Aorta (tissue), 5 donors: ENCODE measurements at places on chromosomes 11 and 22. TPM values are rescaled to one million over a fixed set of nuclear protein-coding genes. Genes with fewer than 3 reads are reported as not detected.

- no peaks in the 10 kb centered on the region for H3K27me3 ChIP-seq
- H3K36me3 ChIP-seq = no peaks in the 10 kb centered on the region
- no peak overlapping the region for H3K27ac ChIP-seq
- no peaks in the 10 kb centered on the region for H3K4me1 ChIP-seq
Observed at GRCh38 chr22:43227239-43227630, 40.3 kb upstream of the TTLL12 start.

DNA sequence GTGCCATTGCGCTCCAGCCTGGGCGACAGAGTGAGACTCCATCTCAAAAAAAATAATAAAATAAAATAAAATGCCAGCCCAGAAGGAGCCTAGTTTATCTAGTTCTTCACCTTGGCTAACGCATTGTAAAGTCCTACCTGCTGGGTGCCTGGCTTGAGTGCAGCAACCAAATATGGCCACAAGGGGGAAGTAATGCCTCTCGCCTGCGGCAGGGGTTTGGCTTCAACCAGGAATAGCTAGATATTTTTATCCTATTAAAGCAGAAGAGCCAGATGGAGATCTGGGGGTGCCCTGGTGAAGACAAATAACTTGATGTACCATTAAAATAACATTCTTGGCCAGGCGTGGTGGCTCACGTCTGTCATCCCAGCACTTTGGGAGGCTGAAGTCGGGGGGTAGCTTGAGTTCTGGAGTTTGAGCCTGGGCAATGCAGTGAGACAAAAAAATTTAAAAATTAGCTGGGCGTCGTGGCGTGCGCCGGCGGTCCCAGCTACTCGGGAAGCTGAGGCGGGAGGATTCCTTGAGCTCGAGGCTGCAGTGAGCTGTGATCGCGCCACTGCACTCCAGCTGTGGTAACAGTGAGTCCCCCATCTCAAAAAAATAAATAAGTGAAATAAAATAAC lies 20.6 kb upstream of the PLEKHB1 start:
- H3K36me3 ChIP-seq = no peaks in the 10 kb centered on the region
- H3K4me3 ChIP-seq = no peak overlapping the region
- H3K27me3 ChIP-seq = no peaks in the 10 kb centered on the region
- no peaks in the 10 kb centered on the region for H3K4me1 ChIP-seq
- no peak overlapping the region for H3K27ac ChIP-seq
- DNase-seq = peak; percentile 82

- H3K27me3 ChIP-seq = no peaks in the 10 kb centered on the region
- peak; percentile 63 for DNase-seq
- H3K4me1 ChIP-seq = no peaks in the 10 kb centered on the region
Observed at GRCh38 chr11:68843052-68843561, 1.4 kb upstream of the CPT1A start.

The SAA1 gene
- total RNA-seq = 69.0 TPM

DNA sequence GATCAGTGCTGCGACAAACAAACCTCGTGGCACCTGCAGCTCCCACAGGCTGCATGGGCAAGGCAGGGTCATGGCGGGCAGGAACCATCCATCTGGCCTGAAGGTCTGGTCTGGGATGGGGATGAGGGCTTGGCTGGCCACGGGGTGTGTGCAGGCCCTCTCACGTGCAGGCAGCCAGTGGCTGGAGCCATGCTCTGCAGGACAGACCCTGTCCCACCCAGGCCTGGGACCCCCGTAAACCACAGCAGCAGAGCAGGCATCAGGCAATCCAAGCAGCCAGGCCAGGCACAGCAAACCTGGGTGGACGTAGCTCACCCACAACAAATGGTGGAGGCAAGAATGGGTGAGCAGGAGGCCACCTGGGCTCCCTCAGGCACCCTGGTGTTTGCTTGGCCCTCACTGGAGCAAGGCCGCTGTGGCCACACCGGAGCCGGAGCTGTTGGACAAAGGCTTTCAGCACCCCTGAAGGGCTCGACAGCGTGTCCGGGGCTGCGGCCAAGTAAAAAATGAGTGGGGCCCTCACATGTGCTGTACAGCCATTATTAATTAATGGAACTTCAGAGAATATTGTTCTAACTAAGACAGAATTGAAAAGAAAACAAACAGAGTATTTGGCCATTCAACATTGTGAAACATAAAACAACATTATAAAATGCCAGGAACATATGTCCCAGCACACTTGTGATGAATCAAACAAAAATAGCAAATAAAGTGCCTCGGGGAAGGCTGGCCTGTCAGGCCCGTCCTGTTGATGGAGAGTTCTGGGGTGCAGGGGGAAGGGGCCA lies 24.0 kb upstream of the GNB1L start:
- H3K36me3 ChIP-seq = no peaks in the 10 kb centered on the region
- H3K27ac ChIP-seq = no peak overlapping the region
- no peak overlapping the region for H3K4me3 ChIP-seq

The RAPSN gene
- 0.66 TPM for total RNA-seq

DNA sequence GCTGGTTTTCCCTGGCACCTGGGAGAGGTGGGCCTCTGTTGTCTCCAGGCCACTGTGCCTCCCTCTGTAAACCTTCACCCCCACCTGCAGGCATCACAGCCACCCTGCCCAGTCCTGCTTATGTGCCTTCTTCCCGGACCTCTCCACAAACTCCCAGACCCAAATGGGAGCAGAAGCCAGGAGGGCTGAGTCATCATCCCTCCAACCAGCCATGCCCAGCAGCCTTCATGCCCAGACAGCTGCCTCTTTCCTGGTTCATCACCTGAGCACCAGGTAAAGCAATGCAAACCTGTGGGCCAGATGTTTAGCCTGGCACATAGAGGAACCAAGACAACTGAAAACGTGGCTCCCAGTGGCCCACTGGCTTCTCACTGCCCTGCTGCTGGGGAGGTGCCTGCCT lies 2.1 kb upstream of the TMPRSS4 start:
- no peaks in the 10 kb centered on the region for H3K4me1 ChIP-seq
- H3K27me3 ChIP-seq = no peaks in the 10 kb centered on the region
- DNase-seq = peak; percentile 14
- H3K4me3 ChIP-seq = no peak overlapping the region
- H3K36me3 ChIP-seq = no peaks in the 10 kb centered on the region

GRCh38 chr22:45292731-45293442 lies 8.1 kb downstream of the UPK3A start:
- H3K27me3 ChIP-seq = no peaks in the 10 kb centered on the region
- H3K4me3 ChIP-seq = no peak overlapping the region
- no peaks in the 10 kb centered on the region for H3K4me1 ChIP-seq
- no peaks in the 10 kb centered on the region for H3K36me3 ChIP-seq
- no peak for DNase-seq

The SCUBE2 gene
- 6.0 TPM for total RNA-seq

DNA sequence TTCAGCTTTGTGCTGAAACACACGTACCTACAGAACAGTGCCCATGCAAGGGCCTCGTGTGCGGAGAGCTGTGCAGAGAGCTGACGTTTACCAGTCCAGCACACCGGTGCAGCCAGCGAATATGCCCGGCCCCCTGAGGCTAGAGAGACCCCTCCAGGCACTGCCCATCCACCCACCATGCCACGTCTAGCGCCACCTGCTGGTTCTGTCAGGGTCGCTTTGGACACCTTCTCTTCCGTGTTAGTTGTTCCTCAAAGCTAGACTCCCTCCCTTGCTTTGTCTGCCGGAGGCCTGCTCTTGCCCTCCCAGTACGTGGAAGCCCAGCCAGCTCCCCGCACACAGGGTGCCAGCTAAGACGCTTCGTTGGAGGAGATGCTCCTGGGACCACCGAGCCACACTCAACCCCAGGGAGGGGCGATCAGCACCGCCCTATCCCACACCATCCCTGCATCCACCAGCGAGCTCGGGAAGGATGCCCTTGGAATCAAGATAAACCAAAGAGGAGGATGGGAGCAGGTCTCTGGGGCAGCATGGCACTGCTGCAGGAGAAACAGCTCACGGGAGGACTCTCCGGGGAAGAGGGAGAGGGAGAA lies 43.4 kb downstream of the CPT1A start:
- H3K4me1 ChIP-seq = no peaks in the 10 kb centered on the region
- peaks cover 3% of the 10 kb centered on the region for H3K36me3 ChIP-seq
- no peaks in the 10 kb centered on the region for H3K27me3 ChIP-seq
- no peak overlapping the region for H3K4me3 ChIP-seq
- H3K27ac ChIP-seq = no peak overlapping the region

The MMP13 gene
- not detected for total RNA-seq

- no peaks in the 10 kb centered on the region for H3K4me1 ChIP-seq
- DNase-seq = no peak
- H3K27me3 ChIP-seq = no peaks in the 10 kb centered on the region
- peaks cover 4% of the 10 kb centered on the region for H3K36me3 ChIP-seq
- H3K4me3 ChIP-seq = no peak overlapping the region
Observed at GRCh38 chr22:27985323-27986275, 66.5 kb upstream of the PITPNB start.

- H3K27ac ChIP-seq = no peak overlapping the region
- H3K4me1 ChIP-seq = no peaks in the 10 kb centered on the region
- H3K27me3 ChIP-seq = no peaks in the 10 kb centered on the region
- no peak for DNase-seq
Observed at GRCh38 chr11:129163714-129164164, 28.4 kb downstream of the ARHGAP32 start.

DNA sequence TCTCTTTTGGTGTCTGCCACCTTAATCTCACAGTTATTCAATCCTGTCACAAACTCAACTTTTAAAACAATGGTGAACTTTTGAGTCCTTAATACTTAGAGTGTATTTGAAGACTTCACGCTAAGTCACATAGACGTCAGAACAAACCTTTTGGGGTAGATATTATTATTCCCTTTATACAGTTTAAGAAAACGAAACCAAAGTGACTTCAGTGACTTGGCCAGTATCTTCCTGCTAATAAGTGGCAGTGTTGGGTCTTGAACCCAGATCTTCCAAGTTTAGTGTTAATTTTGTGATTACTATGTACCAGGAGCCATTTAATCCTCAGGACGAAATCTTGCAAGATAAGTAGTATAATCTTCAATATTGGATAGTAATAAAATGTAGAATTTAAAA lies 691 bp downstream of the CEP295 start:
- no peaks in the 10 kb centered on the region for H3K27me3 ChIP-seq
- no peak for DNase-seq
- no peaks in the 10 kb centered on the region for H3K36me3 ChIP-seq
- peaks cover 1% of the 10 kb centered on the region for H3K4me1 ChIP-seq

The SLC25A45 gene
- 16.0 TPM for total RNA-seq

The APOA4 gene
- not detected for total RNA-seq

- no peaks in the 10 kb centered on the region for H3K27me3 ChIP-seq
- H3K4me1 ChIP-seq = peaks cover 11% of the 10 kb centered on the region
- H3K36me3 ChIP-seq = no peaks in the 10 kb centered on the region
Observed at GRCh38 chr11:96260532-96260931, 82.5 kb downstream of the MAML2 start.

- peak overlapping the region; percentile 75 for H3K4me3 ChIP-seq
- H3K27me3 ChIP-seq = no peaks in the 10 kb centered on the region
- DNase-seq = no peak
- H3K27ac ChIP-seq = no peak overlapping the region
Observed at GRCh38 chr11:79436919-79437277, 3.9 kb downstream of the TENM4 start.

GRCh38 chr11:102831489-102832440 lies 11.6 kb downstream of the MMP3 start:
- DNase-seq = peak; percentile 70
- no peak overlapping the region for H3K27ac ChIP-seq
- no peak overlapping the region for H3K4me3 ChIP-seq

DNA sequence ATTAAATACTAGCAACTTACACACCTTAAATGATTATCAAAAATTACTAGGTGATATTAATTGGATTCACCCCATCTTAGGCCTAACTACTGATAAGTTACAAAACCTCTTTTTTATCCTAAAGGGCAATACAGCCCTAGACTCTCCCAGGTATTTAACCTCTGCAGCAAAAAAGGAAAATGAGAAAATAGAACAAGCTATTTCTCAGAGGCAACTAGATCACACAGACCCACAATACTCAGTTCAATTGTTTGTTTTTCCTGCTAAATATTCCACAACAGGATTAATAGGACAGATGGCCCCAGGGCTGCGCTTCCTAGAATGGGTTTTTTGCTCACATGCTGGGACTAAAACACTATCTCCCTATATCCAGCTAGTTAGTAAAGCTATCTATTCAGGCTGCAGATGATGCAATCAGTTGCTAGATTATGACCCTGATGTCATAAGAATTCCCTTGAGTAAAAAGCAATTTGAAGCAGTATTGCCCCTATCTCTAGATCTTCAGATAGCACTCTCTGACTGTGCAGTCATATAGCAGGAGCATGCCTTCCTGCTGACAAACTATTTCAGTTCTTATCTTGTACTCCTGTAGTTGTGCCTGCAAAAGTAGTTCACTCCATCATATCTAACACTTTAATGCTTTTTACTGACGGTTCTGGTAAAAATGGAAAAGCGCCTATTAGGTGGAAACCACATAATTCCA lies 1595.5 kb upstream of the TENM4 start:
- H3K4me1 ChIP-seq = no peaks in the 10 kb centered on the region
- DNase-seq = no peak
- H3K27ac ChIP-seq = no peak overlapping the region
- H3K27me3 ChIP-seq = no peaks in the 10 kb centered on the region
- H3K4me3 ChIP-seq = no peak overlapping the region

The CST6 gene
- 6.6 TPM for total RNA-seq

- H3K4me1 ChIP-seq = no peaks in the 10 kb centered on the region
- no peak for DNase-seq
- no peak overlapping the region for H3K4me3 ChIP-seq
- H3K27me3 ChIP-seq = no peaks in the 10 kb centered on the region
Observed at GRCh38 chr11:14656536-14657457, 13.2 kb downstream of the PDE3B start.

DNA sequence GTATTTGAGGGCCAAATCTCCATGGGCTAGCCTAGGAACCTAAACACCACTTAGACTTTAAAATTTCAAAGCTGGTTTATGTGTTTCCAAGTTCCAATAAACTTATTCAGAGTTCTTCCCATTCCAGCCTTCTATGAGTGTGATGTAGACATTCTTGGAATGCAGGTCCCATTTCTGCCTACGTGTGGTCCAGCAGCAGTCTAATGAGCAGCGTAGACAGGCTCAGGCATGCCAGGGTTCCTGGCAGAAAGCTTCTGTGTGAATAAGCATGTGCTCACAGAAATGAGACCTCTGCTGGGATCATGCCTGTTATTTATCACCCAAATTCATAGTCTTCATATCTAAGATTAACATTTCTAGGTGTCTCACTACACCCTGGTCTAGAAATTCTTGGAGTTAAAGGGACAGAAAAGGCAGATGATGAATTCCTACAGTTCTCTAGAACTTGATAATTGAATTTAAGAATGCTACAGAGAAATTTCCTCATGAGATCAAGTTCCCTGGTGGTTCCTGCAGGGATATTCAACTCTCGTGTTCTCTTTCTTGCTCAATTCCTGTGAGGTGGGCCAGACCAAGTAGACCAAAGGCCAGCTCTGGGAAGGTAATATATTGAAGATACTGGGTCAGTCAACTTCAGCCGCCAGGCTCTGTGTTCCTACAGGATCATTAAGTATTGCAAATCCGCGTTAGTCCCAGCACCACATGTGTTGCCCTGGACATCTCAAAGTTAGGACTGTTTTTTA lies 17.6 kb downstream of the RNF185 start:
- peaks cover 7% of the 10 kb centered on the region for H3K4me1 ChIP-seq
- peak overlapping the region; percentile 85 for H3K27ac ChIP-seq
- no peaks in the 10 kb centered on the region for H3K27me3 ChIP-seq
- H3K4me3 ChIP-seq = no peak overlapping the region

GRCh38 chr11:57588046-57588710 lies 9.3 kb upstream of the SERPING1 start:
- no peak overlapping the region for H3K27ac ChIP-seq
- no peaks in the 10 kb centered on the region for H3K4me1 ChIP-seq
- H3K36me3 ChIP-seq = no peaks in the 10 kb centered on the region
- DNase-seq = no peak
- no peaks in the 10 kb centered on the region for H3K27me3 ChIP-seq
- no peak overlapping the region for H3K4me3 ChIP-seq
